ENCODE measurements at places on chromosomes 5 and 9.

GRCh38 chr5:139282197-139282557 is 11.4 kb upstream of the MATR3 start:
- DNase-seq = no peak

DNA sequence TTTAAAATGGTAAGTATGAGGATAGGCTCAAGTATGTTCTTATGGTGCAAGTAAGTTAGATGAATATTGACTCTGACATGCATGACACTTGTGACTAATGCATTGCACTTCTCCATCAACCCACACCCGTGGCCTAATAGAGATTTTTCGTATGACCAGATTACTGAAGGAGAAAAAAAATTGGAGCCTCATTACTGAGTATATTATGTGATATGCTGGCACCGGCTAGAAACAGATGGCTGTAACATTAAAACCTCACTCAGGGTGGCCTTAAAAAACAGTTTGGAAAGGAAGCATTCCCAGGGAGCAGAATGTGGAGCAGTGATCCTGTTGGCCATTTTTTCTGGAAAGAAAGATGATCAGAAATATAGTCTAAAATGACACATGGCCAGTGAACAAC is 766.4 kb downstream of the PRELID2 start:
- DNase-seq = no peak

- DNase-seq = no peak
Observed at GRCh38 chr9:106218427-106218826, 524.1 kb downstream of the TMEM38B start.

DNA sequence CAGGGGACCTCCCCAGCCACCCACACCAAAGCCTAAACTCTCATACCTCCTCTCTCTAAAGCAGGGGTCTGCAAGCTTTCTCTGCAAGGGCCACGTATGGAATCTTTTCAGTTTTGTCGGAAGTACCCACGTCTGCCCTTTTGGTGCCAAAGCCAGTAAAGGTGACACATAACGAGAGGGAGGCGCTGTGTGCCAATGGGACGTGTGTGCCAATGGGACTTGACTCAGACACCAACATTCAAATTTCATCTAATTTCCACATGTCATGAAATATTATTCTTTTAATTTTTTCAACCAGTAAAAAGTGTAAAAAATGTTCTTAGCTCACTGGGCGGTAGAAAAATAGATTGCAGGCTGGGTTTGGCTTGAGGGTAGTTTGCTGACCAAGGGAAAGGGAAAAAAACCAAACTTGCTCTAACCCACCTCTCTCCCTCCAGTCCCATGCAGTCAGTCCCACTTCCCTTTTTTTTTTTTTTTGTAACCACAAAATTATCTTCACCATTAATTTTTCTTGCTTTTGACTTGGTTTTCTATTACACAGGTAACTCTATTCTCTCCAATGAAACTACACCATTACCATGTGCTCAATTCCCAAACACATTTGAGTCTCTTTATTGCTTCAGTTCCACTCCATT is 25.5 kb downstream of the OR2V1 start:
- DNase-seq = no peak

DNA sequence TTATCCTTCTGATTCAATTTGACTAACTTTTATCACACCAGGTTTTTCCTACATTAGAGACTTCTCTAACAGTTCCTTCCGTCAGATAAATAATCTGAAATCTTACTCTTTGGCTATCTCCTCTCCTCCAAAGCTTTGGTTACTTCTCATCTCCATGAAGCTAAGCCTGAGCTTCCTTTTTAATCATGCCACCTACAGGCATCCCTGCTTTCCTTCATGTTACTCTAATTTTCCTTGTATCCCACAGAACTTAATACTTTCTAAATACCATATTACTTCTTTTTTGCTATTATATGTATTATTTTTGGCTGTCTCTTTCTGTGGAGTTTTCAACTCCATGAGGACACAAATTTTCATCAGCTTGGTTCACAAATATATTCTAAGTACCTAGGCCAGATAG is 49.7 kb downstream of the C9 start:
- DNase-seq = no peak

- no peak for DNase-seq
Observed at GRCh38 chr5:131357739-131358561, 94.1 kb downstream of the CDC42SE2 start.

DNA sequence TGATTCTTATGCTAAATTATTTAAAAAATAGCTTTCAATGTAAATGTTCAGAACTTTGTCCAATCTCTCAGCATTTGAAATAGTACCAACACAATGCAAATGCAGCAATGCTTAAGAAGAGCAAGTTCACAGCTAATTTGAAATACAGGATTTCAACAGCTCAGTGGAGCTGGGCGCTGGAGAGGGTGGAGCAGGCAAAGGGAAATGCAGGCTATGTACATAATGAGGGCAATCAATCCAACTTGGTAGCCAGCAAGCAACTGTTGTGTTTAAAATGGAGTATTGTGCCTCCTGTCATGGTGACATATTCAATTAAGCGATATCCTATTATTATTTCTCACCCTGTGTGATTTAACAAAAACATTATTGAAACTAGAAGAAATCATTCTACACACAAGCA is 568.8 kb downstream of the PSAT1 start:
- DNase-seq = no peak

GRCh38 chr5:32531885-32532520 is 53.4 kb upstream of the SUB1 start:
- DNase-seq = peak; percentile 35

DNA sequence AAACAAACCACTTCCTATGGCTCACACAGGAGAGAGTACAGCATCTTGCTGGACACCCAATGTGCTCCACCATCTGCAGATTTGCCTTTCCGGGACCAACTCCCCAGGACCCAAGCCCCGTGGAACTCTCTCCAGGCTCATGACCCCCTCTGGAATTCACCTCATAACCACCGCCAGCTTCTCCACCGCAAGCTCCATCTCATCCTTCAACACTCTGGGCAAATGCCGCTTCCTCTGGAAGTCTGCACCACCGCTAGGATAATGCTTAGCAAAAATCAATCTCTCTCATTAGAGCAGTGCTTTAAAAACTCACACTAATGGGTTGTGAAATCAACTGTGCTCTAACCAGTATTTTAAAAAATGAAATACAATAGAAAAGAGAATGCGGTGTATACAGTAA is 150.0 kb downstream of the COL23A1 start:
- DNase-seq = no peak

- DNase-seq = no peak
Observed at GRCh38 chr5:59067956-59068656, 485.2 kb downstream of the RAB3C start.

DNA sequence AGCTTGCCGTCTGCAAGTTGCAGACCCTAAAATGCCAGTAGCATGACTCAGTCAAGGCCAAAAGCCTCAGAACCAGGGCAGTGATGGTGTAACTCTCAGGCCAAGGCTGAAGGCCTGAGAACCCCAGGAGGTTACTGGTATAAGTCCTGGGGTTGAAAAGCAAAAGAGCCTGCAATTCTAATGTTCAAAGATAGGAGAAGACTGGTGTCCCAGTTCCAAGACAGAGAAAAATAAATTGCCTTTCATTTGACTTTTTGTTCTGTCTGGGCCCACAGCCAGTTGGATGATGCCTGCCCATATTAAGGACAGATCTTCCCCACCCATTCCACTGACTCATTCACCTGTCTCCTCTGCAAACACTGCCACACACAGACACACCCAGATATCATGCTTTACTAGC is 673.2 kb downstream of the CDH18 start:
- no peak for DNase-seq

- no peak for DNase-seq
Observed at GRCh38 chr9:3447788-3448187, 78.0 kb downstream of the RFX3 start.

DNA sequence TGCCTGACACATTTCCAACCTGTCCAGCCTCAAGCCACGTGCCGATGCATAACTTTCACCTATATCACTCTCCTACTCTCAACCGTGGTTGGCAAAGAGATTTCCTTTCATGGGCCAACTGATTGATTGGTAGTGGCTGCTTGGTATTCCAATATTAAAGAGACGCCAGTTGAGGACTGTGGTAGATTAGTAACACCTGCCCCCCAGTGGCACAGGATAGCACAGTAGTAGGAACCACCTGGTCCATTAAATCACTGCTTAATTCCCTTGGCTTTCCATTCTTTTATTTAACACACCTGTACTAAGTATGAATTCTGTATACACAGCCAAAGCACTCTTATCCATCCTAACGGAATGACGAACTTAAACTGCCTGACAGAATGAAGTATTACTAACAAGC is 19.1 kb upstream of the FOXB2 start:
- no peak for DNase-seq

GRCh38 chr5:142122121-142122520 is 13.5 kb downstream of the NDFIP1 start:
- no peak for DNase-seq

DNA sequence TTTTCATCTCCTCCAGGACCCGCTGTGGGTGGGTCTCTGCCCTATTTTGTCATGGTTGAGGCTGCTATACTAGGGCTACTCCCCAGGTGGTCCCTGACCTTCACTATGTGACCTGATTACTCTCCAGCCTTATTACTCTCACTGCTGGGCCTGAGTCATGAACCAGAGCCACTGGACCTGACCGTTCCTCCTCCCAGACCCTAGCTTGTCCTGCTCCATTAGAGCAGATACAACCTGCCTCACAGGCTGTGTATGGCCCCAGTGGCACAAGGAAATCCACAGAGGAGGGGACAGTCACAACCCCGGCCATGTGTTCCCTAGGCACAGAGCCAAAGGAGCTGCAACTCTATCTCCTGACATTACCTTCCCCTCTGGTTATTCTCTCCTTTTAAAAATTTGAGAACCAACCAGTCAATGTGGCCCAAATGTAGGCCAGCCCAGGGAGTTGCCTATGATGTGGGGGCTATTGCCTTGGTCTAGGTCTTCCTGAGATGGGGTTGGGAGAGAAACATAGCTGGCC is 96.0 kb upstream of the FSTL4 start:
- DNase-seq = no peak

DNA sequence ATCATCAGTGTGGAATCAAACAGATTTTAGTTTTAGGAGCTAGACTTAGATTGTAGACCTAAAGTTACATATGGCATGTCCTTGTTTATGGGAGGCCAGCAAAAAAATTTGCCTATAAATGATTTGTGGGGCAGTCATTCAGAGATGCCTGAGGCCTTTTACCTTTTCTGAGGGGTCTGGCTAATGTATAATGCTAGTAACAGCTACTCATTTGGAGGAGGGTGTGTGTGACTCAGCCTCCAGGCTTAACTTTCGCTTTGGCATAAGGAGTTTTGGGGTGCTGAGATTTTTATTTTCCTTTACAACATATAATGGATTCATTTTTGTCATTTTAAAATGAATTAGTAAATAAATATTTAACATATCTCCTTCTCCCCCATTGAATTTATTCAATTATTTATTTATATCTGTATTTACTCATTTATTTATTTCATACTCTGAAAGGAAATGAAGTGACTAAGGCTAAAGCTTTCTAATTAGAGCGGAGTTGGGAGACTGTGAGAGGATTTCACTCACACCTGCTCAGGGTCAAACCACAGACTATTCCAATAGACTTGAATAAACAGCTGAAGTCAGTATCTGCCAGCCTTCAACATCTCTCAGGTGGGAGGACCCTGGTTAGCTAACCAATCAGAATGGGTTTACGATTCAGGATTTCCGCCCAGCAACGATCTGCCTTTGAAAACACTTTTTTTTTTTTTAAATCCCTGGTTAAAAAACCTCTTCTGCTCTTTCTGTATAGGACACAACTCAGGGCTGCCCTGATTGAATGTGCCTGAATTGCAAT is 487.5 kb upstream of the SGCD start:
- DNase-seq = no peak

DNA sequence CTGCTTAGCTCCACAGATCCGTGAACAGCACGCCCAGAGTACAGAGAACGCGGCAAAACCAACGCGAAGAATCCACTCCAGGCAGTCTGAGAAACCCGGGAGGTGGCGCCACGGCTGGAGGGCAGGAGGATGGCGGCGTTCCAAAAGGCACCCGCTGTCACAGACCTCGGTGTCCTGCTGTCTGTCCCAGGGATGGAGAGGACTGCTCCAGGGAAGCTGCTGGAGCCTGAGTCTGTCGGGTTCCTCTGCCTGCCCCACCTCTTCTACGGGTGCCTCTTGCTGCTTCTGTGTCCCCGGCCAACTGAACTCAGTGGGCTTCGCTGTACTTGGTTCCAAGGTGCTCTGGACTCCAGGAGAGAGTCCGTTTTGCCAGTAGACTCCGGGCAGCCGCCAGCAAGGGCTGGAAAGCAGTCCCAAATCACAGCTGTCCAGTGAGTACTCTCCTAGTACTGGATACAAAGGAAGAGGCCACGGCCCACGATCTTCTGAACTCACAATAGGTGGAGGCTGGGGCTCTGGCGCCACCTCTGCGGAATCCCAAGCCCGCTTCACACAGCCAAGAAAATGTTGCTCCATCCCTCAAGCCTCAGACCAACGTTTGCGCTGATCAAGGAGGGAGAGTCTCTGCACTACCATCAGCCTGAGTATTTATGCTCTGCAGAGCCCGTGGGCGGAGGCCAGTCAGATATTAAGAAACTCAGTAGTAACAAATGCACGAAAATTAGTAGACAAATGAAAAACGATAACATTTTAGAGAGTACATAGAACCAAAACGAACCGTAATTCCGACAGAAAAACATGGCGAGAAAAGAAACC is 440 bp downstream of the ANXA2R start:
- peak; percentile 65 for DNase-seq

DNA sequence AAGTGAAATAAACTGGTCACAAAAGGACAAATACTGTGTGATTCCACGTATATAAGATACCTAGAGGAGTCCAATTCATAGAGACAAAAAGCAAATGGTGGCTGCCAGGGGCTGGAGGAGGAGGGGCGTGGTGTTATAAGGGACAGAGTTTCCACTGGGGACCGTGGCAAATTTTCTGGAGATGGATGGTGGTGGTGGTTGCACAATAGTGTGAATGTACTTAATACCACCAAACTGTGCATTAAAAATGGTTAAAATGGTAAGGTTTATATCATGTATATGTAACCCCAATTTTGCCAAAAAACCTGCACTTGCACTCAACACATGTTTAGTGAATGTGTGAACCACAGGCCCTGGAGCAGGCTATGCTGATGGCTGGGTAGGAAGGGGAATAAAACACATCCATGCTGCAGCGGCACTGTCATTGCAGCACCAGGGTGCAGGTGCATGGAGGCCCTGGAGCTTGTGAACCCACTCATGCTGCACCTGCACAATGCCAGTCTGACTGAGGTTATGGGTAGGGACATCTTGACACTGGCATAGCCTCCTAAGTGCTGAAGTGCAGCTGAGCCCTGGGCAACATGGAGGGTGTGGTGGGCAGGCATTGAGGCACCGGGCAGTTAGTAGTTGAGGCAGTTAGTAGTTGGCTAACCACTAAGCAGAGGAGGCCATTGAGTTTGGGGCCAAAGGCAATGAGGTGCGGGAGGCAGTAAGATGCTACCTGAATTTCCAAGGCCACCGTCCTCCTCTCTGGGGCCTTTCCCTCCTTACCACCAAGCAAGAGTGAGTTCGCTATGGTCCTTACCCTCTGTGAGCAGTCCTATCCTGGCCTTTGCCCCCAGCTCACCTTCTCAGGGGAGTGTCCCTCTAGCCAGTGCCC is 3.5 kb upstream of the PHF2 start:
- no peak for DNase-seq

Data from stimulated activated CD4-positive, alpha-beta T cell treated with anti-CD3 and anti-CD28 coated beads, TNF-alpha, amount 100 ng/mL, for 24 hours (primary cell).